ENCODE measurements at places on chromosomes 12 and 14.
A peak's percentile ranks its signal among the peaks of the same experiment; 100 is the strongest.

GRCh38 chr14:63770187-63770807 lies 42.4 kb upstream of the SGPP1 start:
- no peak for DNase-seq

DNA sequence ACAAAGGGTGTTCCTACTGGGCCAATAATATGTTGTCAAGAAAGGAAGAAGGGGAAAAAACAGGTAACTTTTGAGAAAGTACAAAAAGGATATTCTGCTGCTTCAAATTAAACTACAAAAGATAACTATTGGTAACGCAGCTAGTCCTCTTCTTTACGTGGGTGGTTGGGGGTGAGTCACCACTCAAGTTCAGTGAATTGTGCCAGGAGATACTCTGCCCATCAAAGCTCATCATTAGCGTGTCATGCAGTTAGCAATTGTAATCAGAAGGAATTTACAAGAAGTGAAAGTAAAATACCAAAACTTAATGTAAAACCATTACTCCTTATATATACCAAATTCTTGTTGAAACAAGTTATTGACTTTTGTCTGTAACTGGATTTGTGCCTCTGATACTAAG lies 342.0 kb downstream of the NPAS3 start:
- no peak for DNase-seq

GRCh38 chr12:105330931-105331804 lies 677 bp downstream of the C12orf75 start:
- DNase-seq, result peak; percentile 23

- DNase-seq, result no peak
Observed at GRCh38 chr12:132625731-132626430, 7.3 kb downstream of the P2RX2 start.

DNA sequence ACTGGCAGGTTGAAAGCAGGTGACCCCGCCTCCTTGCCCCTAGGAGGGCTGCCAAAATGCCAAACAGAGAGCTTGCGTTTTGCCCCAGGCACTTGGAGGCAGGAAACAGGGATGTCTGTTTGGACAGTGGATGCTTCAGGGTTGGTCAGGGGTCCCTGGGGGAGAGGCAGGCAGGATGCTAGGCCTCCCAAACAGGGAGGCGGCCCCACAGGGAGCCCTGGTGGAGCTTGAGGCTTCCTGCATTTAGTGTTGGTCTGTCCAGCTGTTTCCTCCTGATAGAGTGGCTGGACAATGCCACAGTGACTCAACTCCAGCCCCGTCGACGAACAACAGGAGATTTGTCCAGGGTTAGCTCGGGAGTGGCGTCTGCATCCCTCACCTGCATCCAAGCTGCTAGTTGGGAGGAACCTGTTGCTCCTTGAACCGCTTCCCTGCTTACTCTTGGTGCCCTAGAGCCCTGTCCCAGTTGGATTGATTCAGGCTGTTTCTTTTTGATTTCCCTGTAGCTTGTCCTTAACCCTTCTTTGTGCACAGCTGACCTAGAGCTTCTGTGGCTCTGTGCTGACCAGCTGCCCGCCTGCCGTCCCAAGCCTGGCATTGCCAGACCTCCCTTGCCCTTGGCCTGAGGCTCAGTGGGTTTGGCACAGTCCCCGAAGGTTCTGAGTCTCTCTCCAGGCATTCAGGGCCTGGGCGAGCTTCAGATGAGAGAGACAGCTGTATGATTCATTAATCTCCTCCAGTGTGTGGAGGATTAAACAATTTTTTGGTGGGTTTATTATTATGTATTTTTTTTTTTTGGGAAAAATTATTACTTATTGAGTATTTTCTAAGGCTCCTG lies 45.9 kb downstream of the TSPAN9 start:
- DNase-seq, result no peak

DNA sequence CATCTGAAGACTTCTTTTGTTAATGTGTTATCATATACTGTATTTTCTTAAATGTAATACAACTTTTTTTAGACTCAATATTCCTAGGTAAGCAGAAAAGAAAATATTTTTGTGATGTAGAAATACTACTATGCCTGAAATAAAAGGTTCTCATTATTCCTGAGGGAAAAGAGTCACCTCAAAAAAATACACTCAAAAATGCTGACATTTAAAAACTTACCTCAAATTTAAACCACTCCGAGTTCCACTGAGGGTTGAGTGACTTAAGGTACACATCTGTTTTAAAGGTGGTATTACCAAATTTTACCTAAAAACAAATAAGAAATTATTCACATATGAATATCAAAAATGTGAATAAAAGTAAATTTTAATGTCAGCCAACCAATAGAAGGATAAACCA lies 9.3 kb downstream of the C2CD5 start:
- no peak for DNase-seq

GRCh38 chr14:68897559-68898155 lies 81.4 kb downstream of the ACTN1 start:
- DNase-seq, result no peak

DNA sequence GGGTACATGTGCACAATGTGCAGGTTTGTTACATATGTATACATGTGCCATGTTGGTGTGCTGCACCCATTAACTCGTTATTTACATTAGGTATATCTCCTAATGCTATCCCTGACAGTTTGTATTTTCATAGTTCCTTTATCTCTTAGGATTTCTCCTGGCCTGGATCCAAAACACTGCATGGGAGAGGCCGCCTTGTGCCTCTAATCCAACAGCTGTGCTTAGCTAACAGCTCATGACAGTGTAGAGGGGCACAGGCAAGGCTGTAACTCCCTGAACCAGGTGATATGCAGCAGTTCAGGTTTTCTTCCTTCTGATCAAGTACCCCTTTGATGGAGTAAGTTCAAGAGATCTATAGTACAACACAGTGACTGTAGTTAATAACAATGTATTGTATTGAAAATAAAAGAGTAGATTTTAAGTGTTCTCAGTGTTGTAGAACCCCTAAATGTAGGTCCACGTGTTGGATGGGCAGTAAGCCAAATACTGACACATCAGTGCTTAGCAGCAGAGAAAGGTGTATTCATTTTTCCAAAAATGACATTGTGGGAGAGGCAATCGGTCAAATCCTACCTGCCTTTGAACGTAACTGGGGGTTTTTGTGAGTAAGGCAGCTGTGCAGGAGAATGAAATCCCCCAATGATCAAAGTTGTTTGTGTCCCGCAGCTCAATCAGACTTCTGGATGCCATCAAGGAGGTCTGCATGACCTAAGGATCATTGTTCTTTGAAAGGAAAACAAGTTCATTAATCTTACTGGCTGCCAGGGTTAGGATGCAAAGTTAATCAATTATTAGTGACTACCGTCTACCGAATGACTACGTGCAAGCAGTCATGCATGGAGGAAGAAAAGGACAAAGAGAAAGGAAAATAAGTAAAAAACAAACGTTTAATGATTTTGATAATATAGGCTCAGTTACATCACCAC lies 89.3 kb upstream of the FGD4 start:
- no peak for DNase-seq

DNA sequence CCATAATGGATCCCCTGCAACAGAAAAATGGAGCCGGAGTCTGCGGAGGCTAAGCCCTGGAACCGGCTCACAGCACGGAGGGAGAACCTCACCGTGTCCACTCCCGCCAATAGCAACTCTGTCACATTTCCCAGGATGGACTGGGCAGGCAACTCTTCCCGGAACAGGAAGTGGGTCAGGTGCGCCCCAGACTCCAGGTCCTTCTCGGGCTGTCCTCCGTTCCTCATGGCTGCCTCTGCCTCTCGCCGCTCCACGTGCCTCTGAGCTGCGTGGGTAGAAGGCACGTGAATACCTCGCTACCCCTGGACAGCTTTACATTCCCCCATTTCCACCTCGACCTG lies 2.2 kb downstream of the CYP27B1 start:
- peak; percentile 79 for DNase-seq

GRCh38 chr14:23406244-23406643 lies 1.8 kb downstream of the MYH6 start:
- DNase-seq, result no peak

DNA sequence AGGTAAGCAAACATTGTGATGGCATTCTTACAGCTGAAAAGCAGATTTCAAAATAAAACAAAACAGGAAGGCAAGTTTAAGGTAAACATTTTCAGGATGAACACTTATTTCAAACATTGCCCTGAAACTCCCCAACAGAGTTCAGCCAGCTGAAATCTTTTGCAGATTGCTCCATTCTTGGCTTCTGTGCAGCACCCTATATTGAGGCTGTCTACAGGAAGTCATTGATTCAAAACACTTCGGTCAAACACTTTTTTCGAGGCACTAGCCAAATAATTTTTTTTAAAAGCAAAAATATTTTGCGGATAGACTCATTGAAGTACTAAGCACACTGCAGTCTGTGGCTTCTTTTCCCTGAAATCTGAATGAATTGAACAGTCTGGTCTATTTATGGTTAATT lies 318.1 kb upstream of the PDE3A start:
- DNase-seq, result no peak

DNA sequence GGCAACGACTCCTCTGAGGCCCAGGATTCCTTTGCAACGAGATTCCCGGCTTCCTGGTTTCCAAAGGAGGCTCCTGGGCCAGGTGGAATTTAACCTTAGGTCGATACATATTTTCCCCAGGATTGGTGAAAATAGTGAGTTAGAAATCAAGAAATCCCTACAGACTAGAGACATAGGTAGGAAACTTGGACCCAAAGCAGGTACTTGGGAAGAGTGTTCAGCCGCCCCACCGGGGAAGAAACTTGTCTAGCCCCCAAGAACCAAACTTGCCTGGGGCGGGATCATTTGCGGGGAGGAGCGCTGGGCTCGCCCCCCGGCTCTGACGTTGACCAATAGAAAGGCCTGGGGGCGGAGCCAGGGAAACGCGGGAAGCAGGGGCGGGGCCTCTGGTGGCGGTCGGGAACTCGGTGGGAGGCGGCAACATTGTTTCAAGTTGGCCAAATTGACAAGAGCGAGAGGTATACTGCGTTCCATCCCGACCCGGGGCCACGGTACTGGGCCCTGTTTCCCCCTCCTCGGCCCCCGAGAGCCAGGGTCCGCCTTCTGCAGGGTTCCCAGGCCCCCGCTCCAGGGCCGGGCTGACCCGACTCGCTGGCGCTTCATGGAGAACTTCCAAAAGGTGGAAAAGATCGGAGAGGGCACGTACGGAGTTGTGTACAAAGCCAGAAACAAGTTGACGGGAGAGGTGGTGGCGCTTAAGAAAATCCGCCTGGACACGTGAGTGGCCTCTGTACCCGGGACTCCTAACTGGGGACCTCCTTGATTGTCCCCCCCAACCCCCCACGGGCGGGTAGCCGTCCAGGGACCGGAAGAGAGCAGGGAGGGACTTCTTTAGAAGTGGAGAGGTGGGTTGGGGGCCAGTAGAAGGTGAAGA lies at the start of gene CDK2:
TSS of gene CDK2 (plus strand) at position 423 of the 874 bp plus-strand sequence. CDS start at position 602, 179 bp downstream.
- peak; percentile 95 for DNase-seq

DNA sequence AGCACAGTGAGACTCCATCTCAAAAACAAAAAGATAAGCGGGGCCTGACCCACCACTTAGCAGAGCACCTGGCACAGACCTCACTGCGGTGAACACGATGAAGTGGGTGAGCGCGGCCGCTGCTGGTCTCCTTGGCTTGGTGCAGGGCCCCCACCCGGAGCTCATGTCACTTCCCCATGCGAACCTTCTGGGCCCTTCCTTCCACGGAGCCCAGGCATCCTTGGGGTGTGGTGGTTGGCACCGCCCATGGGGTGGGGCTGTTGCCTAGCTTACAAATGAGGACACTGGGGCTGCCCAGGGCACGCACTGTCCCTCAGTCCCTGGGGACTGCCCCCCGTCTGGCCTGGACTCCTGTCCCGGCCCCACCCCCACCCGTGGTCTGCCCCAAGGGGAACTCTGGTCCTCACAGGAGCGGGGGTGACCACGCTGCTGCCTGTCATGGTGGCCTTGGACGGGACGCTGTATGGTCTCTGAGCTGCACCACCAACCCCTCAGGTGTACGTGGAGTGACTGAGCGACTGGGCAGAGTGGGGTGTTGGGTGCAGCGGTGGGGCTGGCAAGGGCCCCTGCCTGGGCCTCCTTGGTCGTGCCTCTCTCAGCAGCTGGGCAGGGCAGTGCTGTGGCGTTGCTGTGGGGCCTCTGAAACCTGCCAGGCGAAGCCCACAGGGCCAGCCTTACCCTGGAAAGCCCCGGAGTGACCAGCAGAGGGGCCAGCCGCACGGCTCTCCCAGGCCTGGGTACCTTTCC lies 15.3 kb downstream of the FBRSL1 start:
- DNase-seq, result no peak

- no peak for DNase-seq
Observed at GRCh38 chr12:74538491-74539258, 1.0 kb downstream of the ATXN7L3B start.

DNA sequence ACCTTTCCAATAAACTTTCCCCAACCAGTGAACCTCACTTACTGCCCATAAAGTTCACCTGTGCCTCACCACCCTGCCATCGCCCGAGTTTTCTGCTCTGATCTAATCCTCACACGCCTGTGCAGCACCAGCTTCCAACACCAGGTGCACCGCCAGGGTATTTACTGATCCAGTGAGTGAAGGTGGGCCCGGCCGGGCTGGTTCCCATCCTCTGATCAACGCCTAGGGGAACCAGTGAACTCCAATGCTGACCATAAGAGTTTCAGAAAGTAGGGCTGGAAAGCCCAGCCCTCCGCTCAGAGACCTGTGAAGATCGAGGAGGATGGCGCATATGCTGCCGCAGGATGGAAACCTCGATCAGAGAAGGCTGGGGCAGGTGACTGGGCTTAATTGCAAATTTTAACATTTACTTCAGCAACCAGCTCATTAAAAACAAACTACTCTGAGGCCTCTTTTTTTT lies 685 bp upstream of the MYL6B start:
- DNase-seq, result peak; percentile 68

DNA sequence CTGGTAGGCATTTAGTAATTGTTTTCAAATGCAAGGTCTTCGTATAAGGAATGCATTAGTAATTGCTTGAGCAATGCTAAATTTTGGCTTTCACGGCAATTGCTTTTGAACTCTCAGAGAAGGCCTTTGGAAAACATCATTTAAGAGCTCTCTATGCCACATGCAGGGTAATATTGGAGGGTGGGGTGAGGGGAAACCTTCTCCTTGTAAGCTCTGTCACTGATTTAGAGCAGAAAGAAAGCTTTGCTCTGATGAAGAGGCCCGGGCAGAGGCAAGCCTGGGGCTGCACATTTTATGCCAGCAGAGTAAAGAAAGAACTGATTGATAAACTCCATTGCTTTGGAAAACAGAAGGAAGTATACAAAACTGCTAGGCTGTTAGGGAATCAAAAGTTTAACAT lies 70.9 kb downstream of the TRIM9 start:
- DNase-seq, result no peak

DNA sequence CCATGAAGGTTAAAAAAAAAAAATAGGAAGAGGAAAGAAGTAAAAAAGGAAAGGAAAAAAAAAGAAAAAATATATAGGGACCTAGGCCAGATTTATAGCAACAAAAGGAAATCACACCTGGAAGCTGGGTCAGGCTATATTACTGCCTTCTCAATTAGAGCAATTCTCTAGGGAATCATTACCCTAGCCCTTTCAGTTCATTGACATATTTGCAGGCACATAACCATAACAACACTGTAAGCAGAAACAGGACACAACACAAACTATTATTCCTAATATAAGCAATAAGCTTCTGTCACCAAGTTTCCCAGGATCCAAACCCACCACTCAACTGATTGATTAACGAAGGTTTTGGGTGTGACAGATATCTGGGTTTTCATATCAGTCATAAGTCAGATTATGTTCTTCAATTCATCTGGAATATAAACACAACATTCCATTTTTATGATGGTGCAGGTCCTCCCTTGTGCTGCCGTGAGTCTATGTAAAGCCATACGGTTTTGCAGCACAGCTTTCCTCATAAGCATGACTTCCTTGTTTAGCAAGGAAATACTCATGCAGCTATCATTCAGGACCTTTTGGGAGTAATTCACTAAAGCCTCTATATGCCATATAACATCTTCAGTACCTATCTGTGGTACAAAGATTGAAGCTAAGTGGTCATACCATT lies 4.2 kb downstream of the PCNX4 start:
- no peak for DNase-seq

GRCh38 chr14:88611878-88612277 lies 49.0 kb downstream of the ZC3H14 start:
- DNase-seq, result no peak

- DNase-seq, result no peak
Observed at GRCh38 chr12:53069621-53070410, 9.4 kb downstream of the SPRYD3 start.
